RKO (cell line): ENCODE measurements at places on chromosomes 3 and 15.

DNA sequence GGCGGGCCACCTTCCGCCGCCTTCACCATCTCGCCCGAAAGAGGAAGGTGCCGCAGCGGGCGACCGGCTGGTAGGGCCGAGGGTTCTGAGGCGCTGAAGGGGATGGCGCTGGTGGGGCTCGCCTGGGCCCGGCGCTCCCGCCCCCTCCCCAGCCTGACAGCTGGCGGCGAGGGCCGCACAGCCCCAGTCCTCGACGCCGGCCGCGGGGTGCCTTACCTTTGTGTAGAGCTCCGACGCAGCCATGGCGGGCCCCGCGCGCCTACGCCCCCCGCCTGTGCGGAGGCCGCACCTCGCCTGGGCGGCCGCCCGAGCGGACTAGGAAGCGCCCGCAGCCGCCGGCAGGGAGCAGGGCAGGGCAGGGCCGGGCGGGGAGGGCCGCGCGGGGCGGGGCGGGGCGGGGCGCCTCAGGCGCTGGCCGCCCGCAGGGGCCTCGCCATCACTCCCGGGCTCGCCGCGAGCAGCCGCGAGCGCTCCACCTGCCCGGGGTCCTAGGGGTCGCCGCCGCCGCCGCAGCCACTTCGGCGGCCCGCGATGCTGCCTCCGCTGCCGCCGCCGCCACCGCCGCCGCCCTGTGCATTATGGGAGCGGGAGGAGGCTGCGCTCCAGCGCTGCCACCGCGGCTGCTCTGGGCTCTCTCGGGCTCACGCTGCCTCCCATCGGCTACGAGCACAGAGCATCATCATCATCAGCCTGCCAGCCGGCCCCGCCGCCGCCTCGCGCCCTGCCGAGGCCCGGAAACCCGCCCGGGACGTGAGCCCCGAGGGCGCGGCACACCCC is at the start of gene MYO5A:
Gene MYO5A (minus strand): TSS at position 317 of the 777 bp plus-strand sequence. CDS start 74 bp downstream, at position 243.
- DNase-seq: peak; percentile 80

GRCh38 chr15:47340571-47340920 is 376.8 kb upstream of the SEMA6D start:
- DNase-seq: no peak

DNA sequence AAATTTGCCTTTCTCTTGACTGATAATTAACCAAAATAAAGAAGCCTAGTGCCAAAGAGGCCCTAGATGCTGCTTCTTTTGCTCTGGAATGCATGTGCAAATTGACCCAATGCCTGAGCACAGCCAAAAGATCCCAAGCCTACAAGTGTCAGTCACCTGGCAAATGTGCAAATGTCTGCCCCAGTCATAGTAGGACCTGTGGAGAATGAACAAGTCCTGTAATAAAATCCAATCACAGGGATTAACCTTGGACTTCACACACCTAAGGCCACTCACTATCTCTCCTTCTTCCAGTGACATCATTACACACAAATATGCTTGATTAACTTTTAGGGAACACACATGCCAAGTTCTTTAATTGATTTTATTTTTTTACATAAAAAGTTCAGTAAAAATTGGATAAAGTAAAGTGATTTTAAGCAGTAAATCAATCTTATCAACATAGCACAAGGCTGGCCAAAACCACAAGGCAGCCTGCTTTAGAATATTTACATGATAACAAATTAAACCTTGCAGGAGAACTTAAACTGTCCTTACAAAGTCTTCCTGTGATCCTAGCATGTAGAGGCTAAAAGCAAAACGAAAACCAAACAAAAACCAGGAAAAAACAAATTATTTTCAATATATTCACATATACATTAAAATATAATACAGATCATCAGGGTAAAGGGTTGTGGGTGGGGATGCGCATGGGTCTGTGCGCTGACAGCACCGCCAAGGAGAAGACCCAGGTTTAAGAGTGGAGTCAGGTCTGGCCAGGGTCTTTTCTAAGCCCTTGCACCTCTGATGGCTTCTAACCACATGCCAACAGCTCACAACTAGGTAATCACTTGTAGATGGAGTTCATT is 36.8 kb downstream of the NBEAL2 start:
- DNase-seq: no peak

DNA sequence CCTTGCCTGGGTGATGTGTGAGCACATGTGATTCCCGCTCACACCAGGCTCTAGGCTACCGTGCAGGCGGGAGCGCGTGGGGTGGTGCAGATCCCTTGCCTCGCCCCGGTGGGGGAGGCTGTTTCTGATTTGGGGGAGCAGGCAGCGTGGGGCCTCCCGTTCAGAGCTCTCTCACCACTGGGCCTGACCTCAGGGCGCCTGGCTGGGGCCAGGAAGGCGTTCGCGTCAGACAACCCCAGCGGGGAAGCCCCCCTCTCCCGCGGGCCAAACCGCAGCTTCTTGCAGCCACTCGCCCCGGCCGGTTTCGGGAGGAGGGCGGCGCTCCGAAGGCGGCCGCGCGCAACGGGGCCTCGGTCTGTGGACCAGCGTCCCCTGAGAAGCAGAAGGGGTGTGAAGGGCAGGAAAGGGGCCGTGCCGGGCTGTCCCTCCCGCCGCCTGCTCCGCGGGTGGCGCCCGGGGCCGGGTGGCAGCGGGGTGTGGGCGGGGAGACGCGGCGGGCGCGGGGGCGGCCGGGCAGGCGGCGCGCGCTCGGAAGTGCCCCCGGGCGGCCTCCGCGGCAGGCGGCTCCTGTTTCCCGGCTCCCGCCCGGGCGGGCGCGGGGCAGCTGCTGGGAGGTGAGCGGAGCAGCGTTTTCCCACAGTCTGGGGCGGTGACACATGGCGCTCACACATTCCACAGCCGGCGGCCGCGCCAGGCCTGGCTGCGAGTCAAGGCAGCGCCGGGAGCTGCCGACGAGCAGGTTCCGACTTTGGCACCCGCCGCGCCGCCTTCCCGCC is 65.1 kb upstream of the HES1 start:
- DNase-seq: peak; percentile 70

- DNase-seq: no peak
Observed at GRCh38 chr3:77303955-77304699, 264.2 kb downstream of the ROBO2 start.

DNA sequence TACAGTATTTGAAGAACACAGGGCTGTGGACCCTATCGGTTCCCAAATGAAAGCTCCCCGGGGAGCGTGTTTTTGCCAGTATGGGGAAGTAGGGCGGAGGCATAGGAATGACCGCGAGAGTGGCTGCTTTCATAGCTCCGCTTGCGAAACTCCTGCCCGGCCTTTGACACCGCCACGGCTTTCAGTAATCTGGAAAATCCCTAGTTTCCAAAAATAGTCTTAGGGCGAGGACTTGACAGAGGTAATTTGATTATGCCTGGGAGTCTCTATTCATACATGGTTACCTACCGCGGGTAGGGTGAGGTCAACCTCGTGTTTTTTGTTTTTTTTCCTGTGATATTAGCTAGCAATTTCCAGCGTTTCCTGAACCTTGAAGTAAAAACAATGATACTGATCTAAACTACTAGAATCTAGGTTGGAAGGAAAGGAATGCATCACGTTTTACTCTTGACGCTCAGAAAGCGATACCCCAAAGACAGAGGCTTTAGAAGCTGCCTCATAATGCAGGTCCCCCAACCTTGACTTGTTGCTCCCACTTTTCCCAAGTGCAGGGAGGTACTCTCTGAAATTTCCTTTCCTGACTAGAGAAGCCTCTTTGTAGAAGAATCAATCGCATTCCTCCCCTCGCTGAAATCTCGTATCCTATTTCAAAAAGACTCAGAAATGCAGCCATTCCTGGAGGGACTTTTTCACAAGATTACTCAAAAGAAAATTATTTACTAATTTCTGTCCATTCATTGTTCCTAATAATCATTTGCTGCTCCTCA is 894 bp upstream of the CCNL1 start:
- DNase-seq: peak; percentile 75

GRCh38 chr3:128470134-128470899 is 3.6 kb upstream of the DNAJB8 start:
- DNase-seq: no peak

DNA sequence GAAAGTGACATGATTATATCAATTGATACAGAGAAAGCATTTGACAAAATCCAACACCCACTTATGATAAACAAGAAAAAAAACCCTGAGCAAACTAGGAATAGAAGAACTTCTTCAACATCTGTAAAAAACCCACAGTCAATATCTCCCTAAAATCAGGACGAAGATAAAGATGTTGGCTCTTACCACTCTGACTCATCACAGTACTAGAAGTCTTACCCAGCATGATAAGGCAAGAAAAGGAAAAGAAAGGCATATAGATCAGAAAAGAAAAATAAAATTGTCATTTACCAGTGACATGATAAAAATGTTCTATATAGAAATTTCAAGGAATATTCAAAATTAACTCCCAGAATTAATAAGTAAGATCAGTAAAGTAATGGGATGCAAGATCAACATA is 7.2 kb upstream of the FBXW12 start:
- DNase-seq: no peak

GRCh38 chr3:37610529-37610928 is 251.2 kb upstream of the CTDSPL start:
- DNase-seq: no peak

DNA sequence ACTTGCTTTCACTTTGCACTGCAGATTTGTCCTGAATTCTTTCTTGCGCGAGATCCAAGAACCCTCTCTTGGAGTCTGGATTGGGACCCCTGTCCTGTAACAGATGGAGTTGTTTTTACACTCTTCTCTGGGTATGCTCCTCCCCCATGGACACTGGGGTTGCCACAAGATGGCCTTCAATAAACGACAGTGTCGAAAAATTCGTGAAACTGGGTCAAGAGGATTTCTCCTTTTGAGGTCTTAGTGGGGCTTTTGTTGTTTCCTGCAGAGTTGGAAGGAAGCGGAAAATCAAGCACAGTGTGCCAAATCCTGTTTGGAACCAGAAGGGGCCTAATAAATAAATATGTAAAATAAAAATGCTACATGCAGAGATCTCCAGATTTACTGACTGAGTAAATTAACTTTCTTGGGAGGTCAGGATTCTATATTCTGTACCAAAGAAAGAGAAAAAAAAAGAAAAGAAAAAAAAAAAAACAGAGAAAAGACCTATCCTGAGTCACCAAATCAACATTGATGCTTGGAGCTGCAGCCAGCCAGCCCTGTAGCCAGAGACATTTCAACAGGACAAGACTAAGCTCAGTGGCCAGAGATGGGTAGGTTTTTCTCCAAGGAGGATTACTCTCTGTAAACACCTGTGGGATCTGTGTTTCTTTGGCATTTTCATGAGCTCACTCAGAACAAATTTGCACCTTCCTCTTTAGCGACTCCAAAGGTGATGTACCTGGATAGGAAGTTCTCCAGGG is 24.8 kb downstream of the CCDC80 start:
- DNase-seq: no peak

DNA sequence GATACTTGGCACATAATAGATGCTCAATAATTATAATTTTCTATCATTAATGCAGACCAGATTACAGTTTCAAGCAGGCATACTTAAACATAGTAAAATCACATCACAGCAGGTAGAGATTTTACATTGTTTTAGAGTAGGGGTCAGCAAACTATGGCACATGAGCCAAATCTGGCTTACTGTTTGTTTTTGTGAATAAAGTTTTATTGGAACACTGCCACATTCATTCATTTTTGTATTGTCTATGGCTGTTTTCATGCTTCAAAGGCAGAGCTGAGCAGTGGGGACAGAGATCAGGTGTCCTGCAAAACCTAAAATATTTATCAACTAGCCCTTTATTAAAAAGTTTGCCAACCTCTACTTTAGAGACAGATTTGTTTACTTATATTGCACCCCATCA is 189.6 kb upstream of the MRPL3 start:
- no peak for DNase-seq

GRCh38 chr3:113895964-113896363 is 51.8 kb upstream of the ZDHHC23 start:
- DNase-seq: no peak

DNA sequence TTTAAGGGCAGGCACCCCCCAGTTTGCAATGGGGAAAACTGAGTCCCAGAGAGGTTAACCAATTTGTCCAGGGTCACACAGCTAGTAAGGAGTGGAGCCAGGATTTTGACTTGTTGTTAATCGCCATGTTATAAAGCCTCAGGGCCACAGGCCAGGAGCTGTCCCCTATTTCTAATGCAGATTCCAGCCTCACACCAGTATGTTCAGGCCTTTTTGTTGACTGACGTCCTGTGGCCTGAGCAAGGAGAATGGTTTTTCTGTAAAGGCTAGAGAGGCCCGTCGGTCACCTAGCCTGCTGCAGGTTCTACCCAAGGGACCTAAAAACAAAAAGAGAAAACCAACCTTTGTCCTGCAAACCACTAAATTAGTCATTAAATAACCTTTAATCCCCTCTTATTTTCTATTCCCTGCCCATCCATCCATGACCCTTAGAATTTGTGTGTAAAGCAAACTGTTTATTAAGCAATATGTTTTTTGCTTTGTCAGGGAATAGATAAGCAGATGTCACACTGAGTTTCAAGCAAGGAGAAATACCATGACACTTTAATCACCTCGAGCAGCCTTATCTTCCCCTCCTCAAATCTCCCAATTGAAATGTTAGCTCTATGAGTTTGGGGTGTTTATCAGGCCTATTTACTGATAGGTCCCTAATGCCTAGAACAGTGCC is 14.1 kb downstream of the ACOX2 start:
- DNase-seq: no peak

DNA sequence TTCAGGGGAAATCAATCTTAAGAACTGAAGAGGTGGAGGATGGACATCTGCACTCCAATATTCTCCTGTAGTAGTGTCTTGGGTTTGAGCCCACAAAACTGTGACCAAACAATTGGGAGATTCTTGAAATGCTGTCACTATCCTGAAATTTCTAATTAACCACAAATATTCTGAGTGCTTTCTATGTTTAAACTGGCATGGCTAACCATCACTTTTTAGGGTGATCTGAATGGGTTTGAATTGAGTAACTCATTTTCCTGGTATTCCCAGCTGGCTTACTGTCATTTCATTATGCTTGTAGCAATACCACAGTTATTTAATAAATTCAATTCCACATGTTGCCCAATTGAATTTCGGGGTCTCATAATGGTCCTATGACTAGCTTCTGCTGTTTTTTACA is 216.9 kb upstream of the DCBLD2 start:
- DNase-seq: no peak

DNA sequence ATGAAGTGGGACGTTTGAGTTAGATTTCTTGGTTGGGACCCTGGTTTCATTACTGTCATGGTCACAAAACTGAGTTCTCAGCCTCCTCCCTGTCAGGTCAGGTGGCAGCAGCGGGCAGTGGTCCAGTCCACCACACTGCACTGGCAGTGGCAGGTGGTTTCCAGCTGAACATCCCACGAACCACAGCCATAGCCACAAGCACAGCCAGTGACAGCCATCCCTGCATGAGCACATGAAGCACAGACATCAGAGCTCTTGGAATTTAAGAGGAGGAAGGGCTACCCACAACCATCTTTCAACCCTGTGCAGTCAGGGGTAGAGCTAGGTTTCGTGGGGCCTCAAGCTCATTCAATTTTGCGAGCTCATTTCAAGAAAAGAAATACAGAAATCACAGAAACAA is 1.5 kb downstream of the RETNLB start:
- no peak for DNase-seq

GRCh38 chr3:87626546-87626945 is 350.2 kb upstream of the POU1F1 start:
- peak; percentile 29 for DNase-seq

GRCh38 chr15:77709135-77709886 is 76.6 kb upstream of the LINGO1 start:
- no peak for DNase-seq

GRCh38 chr3:172591876-172592771 is 68.9 kb upstream of the TNFSF10 start:
- no peak for DNase-seq

GRCh38 chr3:38345879-38346586 is 552 bp upstream of the XYLB start:
- DNase-seq: no peak
